CD8-positive, alpha-beta memory T cell (primary cell): ENCODE measurements at places on chromosomes 6 and 20. TPM values are rescaled to one million over a fixed set of nuclear protein-coding genes. Genes with fewer than 3 reads are reported as not detected.
A peak's percentile ranks its signal among the peaks of the same experiment; 100 is the strongest.

DNA sequence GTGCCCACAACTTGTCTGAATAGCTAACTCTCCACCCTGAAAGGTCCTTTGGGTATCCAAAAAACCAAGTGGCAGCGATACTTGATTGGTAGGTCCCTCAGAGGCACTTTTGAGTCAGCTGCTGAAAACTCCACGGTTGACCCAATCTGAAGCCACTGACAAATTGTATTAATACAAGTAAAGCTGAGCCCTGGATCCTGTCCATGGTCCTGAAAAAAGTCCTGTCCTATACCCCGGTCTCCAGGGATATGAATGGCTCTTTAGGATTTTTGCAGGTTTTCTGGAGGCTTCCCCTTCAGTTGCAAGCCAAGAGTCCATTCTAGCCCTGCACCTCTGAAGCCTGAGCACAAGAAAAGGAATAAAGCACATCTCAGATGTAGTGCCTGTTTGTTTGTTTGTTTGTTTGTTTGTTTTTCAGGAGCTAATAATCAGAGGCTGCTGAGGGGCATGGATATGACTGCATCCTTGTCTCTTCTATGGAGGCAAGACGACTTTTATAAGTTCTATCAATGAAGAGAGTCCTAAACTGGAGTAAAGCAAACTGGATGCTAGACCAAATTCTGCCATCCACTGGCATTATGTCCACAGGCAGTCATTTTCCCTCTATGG lies 1.7 kb upstream of the SLC12A5 start:
- no peak for DNase-seq

DNA sequence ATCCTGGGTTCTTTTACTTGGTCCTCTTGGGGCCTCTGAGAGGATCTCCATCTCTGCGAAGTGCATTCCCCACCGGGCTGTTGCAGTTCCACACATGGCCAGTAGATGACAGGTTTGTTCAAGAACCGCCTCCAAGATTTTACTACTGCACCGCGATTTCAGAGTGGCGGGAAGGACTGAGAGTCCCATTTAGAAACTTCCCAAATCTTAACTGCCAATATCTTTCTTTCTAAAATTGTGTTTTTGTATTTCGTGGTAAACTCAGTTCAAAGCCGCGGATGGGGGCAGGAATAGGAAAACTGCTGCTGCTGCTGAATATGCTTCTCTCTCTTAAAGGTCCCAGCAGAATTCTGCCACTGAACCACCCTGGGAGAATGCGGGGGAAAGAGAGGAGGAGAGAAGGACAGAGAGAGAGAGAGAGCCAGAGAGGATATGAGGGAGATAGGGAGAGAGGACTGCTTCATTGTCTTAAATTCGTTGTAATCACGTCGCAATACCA lies 8.6 kb upstream of the BTNL2 start:
- peak; percentile 80 for DNase-seq

DNA sequence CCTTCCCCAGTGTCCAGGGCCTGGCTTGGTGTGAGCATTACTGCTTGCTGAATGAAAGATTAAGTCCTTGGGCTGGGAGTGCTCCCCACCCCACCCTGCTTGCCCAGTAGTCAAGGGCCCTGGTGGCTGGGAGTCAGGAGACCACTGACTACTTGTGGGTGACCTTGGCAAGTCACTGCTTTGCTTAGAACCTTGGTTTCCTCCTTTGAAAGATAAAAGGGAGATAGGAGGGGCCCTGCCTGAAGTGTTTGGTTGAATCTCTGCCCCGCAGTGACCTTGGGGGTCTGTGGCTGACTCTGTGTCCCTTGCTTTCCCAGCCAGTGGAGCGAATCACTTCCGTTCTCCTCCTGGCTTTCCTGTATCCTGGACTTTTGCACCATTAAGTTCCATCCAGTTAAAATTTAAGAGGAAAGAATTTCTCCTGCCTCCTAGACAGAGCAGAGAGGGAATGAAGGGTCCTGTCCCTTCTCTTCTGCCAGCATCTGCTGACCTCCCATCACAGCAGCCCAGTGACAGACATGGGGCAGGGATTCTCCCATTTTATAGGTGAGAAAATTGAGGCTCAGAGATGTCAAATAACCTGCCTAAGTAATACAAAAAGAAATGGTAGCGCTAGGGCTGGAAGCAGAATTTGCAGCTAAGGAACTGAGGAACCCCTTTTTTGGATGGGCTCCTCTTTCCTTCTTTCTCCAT lies 3.5 kb upstream of the EPB41L1 start:
- DNase-seq: no peak

Gene PTPRT
- total RNA-seq: not detected

DNA sequence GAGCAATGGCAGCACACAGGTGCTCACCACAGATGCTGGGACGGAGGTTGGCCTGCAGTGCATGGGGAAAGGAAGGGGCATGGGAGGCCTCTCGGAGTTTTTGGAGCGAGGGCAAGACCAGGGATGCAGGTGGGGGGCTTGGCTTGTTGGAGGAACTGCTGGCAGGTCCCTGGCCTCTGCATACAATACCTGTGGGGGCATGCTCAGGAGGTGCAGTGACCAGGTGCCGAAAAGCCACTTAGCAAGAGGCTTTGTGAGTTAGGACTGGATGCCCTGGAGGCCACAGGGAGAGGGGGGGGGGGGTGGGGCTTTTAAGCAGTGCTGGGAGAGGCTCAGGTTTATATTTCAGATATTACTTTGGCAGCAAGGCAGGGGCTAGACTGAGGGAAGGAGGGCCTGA lies 142.7 kb downstream of the F13A1 start:
- DNase-seq: no peak

DNA sequence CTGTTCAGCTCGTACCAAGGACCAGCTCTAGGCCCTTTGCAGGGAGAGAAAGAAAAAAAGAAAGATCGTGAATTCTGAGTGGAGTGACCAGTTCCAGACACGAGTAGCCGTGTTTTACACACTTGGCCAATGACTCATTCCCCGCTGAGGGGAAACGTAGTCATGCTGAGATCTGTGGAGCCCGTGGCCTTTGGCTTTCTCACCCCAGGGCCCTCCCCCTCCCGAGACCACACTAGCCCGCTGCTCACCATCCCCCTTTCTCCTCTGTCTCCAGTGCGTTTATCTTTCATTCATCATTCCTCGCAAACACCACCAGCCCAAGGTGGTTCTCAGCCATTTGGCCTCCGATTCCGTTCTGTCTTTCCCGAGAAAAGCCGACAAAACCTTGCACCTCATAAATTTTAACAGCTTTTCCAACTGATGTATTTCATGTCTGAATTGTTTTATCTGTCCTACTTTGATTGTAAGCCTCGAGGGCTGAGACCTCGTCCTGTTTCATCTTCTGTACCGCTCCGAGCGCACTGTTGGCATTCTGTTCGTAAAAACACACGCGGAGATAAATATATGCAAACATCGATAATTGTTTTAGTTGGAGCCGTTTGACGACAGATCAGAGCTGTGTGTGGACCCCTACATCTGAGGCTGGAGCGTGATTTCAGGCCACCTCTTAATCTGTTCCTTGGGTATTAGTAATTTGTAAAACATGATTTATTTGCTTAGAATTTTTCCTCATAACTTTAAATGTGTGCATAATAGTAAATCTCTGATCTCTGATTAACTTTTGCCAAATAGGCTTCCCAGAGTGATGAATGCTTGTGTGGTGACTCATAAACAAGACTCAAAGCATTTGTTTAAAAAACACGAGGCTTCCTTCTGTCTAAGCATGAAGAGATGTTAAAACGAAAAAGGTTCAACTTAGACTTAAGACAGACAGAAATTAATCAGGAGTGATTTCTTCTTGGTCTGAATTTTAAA lies 336.6 kb downstream of the CDH4 start:
- no peak for DNase-seq

- DNase-seq: no peak
Observed at GRCh38 chr6:37041521-37041920, 36.1 kb downstream of the FGD2 start.

GRCh38 chr20:5316188-5317158 lies at the start of gene PROKR2:
TSS of gene PROKR2 (minus strand) at chr20:5316954. CDS start at chr20:5314369, 2,585 bp downstream.
- no peak for DNase-seq

Gene KHDC1
- 7.1 TPM for total RNA-seq

GRCh38 chr6:35755278-35755924 lies 18.6 kb downstream of the ARMC12 start:
- no peak for DNase-seq

- no peak for DNase-seq
Observed at GRCh38 chr20:61755971-61756845, 309.5 kb downstream of the TAF4 start.

GRCh38 chr6:8651998-8652397 lies 216.7 kb upstream of the SLC35B3 start:
- DNase-seq: no peak

DNA sequence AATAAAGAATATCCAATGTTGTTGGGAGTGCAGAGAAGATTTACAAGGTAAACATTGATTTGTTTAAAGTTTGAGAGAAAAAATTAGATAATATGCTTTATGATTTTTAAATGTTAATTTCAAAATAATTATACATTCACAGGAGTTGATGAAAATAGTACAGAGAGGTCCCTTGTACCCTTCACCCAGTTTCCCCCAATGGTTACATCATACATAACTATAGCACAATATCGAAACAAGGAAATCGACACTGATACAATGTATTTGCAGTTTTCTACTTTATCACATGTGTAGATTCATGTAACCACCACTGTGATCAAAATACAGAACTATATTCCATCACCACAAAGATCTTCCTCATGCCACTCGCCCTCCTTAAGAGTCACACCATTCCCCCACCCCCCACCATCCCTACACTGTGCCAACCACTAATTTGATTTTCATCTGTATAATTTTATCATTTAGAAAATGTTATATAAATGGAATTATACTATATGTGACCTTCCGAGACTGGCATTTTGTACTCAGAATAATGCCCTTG lies 11.7 kb upstream of the HLA-DRA start:
- DNase-seq: no peak

DNA sequence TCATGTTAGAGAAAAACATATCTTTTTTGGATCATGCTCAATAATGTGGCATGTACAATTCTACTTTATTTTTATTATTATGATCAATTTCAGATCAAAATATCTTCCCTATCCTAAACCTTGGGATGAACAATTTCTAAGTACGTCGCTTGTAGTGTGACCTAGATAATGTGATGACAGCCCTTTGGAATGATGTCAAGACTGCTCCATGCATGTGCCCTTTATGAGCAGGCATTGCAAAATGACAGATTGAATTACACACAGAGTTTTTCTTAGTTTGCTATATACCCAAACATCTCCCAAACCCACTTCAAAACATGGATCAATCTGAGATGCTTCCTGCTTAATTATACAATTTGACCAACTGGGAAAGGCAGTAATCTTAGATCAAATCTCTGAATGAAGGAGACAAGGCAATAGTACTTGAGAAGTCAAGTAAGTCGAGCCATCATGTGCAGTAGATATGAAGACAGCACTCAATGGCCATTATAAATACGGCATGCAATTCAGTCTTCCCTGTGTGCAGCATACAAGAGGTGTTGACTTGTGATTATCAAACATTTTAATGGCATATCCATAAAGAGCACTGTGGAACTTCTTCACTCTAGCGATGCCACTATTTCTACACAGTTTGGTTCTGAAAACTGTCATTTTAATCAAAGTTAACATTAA lies 294.8 kb downstream of the RNF144B start:
- no peak for DNase-seq

Gene SMIM26
- 47.1 TPM for total RNA-seq

DNA sequence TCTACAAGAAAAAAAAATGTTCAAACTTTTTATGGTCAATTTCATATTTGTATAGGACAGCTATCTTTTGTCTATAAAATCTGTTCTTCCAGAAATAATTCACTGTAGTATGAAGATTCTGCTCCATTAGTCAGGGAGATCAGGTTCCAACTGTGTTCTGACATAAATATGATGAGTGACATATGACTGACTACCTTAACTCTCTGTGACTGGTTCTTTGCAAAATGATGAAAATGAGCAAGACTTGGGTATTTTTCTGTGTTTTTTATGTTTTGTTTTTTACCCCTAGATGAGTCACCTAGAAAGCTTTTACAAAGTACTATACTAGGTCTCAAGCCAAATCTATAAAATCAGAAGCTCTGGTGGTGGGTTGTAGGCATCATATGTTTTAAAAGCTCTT lies 229.6 kb downstream of the MMUT start:
- no peak for DNase-seq

GRCh38 chr6:109009962-109010704 lies 84.5 kb downstream of the SESN1 start:
- DNase-seq: no peak

- DNase-seq: no peak
Observed at GRCh38 chr6:128095362-128095761, 194.5 kb upstream of the THEMIS start.

GRCh38 chr6:93849857-93850256 lies 430.5 kb upstream of the EPHA7 start:
- DNase-seq: no peak

- DNase-seq: no peak
Observed at GRCh38 chr20:51342510-51343236, 199.8 kb downstream of the NFATC2 start.

Gene TRIM40
- not detected for total RNA-seq

DNA sequence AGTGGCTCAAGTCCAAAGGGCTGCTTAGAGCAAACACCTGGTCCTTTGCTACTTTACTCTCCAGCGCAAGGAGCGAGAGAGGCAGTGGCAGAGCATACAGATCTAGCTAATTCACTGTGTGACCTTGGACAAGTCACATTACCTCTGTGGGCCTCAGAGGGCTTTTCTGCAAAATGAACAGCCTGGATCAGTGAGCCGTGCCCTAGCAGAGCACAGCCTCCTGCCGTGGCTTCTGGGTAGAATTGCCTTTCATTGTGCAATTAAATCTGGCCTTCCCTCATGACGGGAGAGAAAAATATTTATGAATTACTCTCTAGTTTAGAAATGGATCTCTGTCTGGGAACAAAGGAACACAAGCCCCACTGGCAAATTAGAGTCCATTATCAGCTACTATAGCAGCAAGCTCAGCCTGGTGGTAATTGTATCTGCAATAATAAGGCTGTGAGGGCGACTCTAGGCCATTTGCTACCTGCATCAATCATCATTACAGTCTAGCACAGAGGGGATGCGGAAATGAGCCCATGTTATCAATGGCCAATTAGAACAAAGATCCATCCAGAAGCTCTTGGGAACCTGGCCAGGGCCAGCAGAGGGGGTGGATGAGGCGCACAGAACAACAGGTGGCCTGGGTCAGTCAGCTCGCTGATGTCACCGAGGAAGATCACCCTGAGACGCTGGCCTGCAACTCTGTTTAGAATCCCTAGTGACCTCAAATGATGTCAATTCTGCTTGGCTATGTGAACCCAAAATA lies 114.2 kb upstream of the LY86 start:
- no peak for DNase-seq

DNA sequence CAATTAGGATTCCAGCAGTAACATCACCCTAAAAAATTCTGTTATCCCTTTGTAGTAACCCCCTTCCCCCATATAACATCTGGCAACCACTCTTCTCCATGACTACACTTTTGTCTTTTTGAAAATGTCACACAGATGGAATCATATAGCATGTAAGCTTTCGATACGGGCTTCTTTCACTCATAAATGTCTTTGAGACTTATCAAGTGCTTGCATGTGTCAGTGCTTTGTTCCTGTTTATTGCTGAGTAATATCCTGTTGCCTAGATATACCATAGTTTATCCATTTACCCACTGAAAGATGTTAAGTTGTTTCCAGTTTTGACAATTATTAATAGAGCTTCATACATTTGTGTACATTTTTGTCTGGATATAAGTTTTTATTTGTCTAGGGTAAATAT lies 10.4 kb upstream of the SNPH start:
- no peak for DNase-seq

- no peak for DNase-seq
Observed at GRCh38 chr6:31771992-31772358, 5.2 kb downstream of the VWA7 start.

- DNase-seq: no peak
Observed at GRCh38 chr6:116406678-116407345, 36.1 kb downstream of the DSE start.

GRCh38 chr20:63027221-63027921 lies 20.6 kb upstream of the BHLHE23 start:
- DNase-seq: no peak
